ENCODE measurements at places on chromosomes 6 and 20.
A peak's percentile ranks its signal among the peaks of the same experiment; 100 is the strongest.

- DNase-seq: no peak
Observed at GRCh38 chr6:140849456-140849855, 1283.3 kb upstream of the GJE1 start.

DNA sequence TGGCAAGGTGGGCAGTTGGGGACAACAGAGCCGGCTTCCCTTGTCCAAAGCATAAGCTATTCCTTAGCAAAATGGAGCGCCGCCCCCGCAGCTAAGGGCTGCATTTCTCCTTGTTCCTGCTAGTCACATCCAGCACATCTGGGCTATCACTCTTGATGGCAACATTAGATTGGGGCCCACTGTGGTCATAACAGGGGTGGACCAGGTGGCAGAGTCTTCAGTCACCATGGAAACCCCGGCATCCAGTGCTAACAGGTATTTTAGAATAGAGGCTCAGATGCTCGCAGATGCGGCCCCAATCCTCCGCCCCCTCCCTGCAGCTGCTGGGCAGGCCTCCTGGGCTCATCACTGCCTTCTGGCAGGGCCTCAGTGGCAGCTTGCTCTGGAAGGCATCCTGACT is 168.2 kb upstream of the PROKR2 start:
- DNase-seq: no peak

- DNase-seq: no peak
Observed at GRCh38 chr6:169391473-169392071, 137.9 kb upstream of the THBS2 start.

DNA sequence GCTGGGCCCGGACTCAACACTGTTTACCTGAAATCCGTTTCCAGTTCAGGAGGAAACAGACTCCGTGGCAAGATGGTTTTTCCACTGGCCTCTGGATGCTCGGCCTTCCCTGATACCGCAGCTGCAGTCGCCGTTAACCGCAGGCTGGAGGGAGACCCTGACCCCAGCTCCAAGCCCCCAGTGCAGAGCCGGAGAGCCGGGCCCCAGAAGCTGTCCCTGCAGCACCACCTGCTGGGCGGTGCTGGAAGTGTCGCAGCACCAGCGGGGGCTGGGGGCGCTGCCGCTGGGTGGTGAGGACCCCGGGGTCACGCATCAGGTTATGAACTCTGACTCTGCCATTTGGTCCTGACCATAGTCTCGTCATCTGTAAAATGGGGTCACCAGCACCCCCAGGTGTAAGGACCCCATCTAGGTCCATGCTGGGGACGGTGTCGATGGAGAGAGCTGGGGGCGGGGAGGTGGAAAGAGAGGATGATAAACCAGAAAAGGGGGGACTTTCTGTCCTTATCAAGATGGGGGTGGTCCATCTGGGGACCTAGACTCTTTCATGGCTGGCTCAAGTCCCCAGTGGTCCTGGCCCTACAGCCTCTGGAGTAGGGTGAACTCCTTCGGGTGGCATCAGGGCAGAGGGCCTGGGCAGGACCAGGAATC is 20.8 kb upstream of the CHRNA4 start:
- no peak for DNase-seq

DNA sequence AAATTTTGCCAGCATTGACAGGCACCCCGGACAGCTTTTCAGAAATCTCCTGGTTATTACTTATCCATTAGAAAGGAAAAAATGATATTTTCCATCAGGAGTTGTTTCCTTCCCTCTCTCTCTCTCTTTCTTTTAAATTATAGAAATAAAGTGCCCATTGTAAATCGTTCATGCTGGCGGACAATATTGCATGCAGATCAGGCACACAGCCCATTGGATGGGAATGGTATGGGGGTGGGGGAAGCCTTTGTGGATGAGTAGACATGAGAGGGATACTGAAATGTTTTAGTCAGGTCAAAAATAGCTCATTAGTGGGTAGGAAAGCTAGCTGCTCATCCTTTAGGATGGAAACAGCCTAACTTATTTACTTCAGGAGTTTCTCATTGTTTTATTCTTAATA is 764.9 kb upstream of the MMS22L start:
- no peak for DNase-seq

DNA sequence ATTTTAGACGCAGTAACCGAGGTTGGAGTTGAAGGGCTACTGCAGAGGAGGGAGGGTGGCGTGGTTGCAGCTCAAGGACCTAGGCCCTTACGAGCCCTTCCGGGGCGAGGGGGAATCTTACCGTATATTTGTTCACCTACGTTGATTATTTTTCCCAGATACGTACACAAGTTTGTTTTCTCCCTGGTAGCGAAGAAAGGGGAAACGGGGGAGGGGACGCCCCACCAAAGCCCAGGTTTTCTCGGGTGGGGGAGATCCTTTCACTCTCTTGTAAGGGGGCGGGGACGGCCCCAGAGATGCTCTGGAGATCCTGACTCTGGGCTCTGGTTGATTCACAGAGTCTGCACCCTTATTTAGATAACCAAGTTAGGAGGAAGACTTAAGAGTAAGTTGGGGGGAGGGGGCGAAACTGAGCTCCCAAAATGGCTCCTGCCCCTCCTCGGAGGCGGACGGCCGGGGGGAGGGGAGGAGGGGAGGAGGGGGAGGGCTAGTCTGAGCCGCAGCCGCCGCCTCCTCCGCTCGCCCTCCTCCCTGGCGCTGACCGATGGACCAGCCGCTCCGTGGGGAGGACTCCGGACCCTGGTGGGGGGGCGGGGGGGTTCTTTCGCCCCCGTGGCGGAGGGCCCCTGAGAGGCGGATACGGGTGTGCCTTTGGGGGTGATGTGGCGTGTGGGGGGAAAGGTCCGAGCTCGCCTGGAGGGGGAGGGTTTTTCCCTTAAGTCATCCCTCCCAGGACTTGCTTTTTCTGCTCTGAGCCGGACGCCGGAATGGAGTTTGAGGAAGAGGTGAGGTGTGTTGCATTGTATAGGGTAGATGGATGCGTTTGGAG is 2.2 kb downstream of the BRD2 start:
- DNase-seq: peak; percentile 57

GRCh38 chr6:100846276-100846675 is 34.9 kb downstream of the ASCC3 start:
- no peak for DNase-seq

DNA sequence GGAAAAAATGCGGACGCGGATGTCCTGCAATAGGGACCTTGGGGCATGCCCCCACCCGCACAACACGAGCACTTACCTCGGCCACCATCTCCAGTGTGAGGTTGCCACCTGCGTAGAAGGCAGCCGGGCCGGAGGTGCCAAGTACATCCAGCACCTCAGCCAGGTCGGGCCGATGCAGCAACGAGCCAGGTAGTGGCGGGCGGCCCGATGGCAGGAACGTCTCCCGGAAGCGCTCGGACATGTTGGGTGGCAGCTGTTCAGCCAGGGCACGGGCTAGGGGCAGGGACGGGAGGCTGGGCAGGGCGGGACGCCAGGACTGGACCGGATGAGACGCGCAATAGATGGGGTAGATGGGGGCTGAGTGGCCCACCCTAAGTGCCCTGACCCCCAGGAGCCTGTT is 13.3 kb downstream of the GGT7 start:
- DNase-seq: no peak

DNA sequence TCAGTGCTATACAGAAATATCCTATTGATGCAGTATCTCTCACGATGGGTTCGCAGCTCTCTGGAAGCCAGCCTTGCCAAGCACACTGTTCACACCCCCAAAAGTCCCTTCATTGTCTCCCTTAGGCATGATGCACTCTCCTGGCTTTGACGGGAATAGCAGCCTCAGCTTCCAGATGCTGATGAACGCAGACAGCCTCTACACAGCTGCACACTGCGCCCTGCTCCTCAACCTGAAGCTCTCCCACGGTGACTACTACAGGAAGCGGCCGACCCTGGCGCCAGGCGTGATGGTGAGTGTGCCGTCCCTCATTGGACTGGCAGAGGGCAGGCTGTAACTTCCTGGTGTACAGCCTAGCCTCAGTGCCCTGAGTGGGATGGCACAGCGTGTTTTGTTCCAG is 60.0 kb upstream of the PBOV1 start:
- no peak for DNase-seq

DNA sequence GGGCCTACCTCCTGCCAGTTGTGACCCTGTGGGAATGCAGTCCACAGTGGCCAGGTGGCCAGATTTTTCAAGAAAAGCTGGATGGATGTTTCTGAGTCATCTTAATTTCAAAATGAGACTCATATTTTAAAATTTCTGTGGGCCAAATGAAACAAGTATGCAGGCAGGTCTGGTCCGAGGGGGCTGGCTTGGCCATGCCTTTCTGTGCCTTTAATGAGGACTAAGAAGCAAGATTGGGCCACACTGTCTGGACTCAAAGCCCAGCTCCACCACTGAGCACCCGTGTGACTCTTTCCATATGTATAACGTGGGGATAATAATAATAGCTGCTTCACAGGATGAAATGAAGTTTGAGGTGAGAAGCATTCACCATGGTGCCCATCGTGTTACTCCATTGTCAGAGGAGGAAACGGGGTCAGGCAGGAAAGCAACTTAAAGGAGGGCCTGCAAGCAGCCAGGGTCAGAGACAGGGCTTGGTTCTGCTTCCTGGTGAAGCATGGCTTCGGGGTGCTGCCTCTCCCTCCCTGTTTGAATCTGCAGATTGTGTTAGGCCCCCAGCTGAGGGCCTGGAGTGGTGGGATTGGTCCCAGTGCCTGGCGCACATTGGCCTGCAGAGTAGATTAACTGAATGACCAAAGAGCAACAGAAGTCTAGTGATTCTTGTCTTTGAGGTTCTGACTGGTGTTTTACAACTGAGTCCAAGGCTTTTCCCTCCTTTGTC is 3.8 kb downstream of the SOX12 start:
- DNase-seq: no peak

GRCh38 chr6:134195164-134195906 is 122.6 kb downstream of the SGK1 start:
- DNase-seq: no peak

DNA sequence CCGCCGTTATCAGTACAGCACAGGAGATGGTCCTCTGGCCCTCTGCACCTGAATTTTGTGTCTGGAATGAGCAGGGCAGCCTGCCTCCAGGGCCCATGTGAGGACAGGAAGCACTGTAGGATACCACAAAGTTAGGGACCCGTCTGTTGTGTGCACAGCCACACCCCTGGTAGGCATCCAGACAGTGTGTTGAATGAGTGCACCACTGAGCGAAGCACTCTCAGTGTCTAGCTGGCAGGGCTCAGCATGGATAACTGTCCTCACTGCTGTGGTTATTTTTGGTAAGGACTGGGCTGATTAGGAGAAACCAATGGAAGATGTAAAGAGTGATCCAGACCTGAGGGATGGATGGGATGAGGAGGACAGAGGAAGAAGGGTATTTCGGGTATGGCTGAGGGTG is 178.7 kb downstream of the CLIC5 start:
- DNase-seq: no peak

DNA sequence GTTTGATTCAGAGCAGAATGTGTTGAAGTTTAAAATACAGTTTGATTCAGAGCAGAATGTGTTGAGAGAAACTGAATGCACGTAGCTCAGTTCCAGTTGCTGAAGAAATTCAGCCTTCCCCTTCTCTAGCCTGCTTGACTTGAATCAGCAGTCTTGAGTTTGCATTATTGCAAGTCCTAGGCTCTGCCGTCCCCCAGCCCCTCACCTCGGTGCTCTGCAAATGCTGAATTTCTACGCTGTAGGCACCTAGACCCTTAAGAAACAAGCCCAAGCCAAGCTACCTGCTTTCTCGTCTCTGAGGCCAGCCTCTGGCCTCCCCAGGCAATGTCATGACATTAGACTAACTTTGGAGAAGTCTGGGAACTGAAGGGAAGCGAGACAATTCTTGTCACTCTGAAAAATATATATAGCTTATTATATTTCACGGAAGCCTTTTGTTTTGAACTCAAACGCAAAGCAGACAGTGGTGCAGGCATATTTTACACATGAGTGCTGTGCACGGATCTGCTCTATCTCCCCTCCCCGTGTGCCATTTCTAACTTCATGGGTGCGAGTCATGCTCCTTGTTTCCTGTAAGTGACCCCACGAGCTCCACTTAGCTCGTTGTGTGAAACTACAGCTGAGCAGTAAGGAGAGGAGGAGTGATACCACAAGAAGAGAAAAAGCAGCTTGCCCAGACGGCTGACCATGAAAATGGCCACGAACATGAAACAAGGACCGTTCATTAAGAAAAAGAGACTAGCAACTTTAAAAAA is 71.4 kb upstream of the DUSP22 start:
- no peak for DNase-seq

- no peak for DNase-seq
Observed at GRCh38 chr6:142856624-142857232, 88.2 kb downstream of the HIVEP2 start.

- DNase-seq: no peak
Observed at GRCh38 chr6:66134021-66134420, 427.0 kb upstream of the EYS start.

DNA sequence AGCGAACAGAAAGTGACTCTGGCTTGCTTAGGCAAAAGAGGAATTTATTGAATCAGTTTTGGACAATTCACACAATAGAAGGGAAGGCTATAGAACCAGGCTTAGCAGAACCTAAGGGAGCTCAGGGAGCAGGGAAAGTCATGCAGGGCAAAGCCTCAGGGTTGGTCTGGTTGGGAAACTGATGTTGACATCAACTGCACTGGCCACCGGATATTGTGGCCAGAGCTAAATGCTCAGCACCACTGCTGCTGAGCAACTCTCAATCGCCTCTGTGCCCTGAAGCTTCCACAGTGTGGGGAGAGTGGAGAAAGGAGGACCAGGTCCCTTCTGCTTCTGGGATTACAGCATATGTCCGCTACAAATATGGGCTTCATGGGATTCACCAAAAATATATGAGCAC is 93.3 kb upstream of the GCM1 start:
- DNase-seq: no peak

DNA sequence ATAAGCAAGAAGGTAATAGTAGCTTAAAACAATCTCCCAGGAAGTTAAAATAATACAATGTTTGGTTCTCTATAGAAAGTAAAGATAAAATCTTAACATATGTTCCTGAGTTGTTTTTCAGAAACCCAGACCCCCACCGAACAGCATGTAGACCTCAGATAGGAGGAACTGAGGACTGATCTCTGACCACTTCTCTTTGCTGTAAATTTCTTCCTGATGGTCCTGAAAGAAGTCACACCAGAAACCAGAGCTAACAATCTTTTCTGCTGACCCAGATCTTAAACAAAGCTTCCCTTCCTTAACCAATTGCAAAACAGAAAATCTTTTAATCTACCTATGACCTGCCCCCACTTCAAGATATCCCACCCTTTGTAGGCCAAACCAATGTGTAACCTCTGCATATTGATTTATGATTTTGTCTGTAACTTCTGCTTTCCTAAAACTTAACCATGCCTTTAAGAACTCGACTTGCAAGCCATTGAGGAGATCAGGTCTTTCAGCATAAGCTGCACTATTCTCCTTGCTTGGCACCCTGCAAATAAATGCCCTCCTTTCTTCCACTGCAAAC is 21.9 kb upstream of the BEND6 start:
- no peak for DNase-seq

DNA sequence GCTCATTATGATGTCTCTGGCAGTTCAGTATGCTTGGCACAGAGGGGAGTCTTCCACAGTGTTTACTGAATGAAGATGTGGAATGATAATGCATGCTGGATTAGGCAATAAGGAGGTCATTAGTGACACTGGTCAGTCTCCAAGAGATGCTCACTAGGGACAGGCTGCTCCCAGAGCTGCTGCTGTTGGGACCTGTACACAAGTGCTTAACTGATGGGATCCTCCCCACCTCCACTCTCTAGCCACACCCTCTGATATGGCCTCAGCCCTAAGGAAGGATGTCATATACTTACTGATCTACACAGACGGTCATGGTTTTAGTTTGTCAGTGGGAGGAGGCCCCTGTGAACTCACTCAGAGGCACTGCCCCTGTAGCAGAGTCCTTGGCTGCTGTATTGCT is 73.4 kb downstream of the MYB start:
- no peak for DNase-seq
